ENCODE measurements at places on chromosomes 16 and 17.

GRCh38 chr16:85553436-85554113 is 59.5 kb upstream of the GSE1 start:
- peak; percentile 79 for DNase-seq

GRCh38 chr16:27943766-27944165 is 119.7 kb downstream of the GSG1L start:
- DNase-seq, result no peak

GRCh38 chr17:8095361-8095760 is 7.8 kb upstream of the ALOX12B start:
- DNase-seq, result no peak

DNA sequence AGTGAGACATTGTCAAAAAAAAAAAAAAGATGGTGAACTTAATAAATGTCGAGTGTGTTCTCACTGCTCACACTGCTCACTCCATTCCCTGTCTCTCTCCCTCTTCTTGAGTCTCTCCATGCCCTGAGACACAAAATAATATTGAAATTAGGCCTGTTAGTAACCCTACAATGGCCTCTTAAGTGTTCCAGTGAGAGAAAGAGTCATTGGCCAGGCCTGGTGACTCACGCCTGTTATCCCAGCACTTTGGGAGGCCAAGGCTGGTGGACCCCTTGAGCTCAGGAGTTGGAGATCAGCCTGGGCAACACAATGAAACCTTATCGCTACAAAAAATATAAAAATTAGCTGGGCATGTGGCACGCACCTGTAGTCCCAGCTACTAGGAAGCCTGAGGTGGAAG is 16.2 kb upstream of the CSF3 start:
- no peak for DNase-seq

DNA sequence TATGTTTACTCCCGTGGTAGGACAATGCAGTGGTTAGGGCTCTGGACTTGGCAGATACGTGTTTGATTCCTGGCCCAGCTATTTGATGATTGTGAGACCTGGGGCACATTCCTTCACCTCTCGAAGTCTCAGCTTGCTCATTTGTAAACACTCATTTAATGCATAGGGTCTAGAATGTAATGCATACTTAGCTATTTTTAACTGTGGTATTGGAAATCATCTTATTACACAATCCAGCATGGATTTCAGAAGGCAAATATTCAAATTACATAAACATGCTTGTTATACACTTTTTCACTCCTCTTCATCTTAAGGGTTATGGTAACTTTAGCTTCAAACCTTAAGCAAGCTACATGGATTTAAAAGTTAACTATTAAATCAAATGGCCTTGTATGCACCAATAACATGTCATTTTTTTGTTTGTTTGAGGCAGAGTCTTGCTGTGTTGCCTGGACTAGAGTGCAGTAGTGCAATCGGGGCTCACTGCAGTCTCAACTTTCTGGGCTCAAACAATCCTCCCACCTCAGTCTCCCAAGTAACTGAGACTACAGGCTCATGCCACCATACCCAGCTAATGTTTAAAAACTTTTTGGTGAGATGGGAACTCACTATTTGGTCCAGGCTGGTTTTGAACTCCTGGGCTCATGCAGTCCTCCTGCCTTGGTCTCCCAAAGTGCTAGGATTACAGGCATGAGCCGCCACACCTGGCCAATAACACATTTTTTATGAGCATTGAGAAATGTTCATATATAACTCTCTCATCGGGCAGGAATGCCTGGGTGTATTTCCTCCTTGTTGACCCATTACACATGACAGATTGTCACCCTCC is 52.5 kb downstream of the VAT1L start:
- no peak for DNase-seq

DNA sequence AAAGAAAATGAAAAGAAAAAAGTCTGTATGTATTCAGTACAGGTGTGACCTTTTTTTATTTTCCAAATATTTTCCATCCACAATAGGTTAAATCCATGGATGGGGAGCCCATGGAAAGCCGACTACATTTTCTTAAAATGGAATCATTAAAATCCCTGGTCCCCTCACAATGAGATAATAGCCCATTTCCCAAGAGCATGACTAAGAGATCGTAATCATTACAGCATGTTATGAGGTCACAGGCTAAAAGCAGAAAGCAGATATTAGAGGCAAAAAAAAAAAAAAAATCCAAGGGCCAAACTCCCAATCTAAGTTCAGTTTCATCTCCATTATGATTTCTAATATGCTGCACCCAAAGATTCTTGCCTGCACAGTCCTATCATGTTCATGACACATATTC is 44.7 kb downstream of the CYTH1 start:
- DNase-seq, result no peak

Data from sciatic nerve (tissue), 2 donors.